Mesenteric fat pad (tissue), 1 donor: ENCODE measurements at places on chromosomes 12 and 14. TPM values are rescaled to one million over a fixed set of nuclear protein-coding genes. Genes with fewer than 3 reads are reported as not detected.

GRCh38 chr14:29603696-29604095, 324.0 kb downstream of the PRKD1 start:
- no peak for DNase-seq

The SPX gene
- 0.45 TPM for total RNA-seq

The LTBP2 gene
- 58.2 TPM for total RNA-seq

- no peak for DNase-seq
These were observed 13.7 kb downstream of the NID2 start for GRCh38 chr14:52055167-52055566.

The AMDHD1 gene
- total RNA-seq = 0.42 TPM

The RNASE1 gene
- 641 TPM for total RNA-seq

DNA sequence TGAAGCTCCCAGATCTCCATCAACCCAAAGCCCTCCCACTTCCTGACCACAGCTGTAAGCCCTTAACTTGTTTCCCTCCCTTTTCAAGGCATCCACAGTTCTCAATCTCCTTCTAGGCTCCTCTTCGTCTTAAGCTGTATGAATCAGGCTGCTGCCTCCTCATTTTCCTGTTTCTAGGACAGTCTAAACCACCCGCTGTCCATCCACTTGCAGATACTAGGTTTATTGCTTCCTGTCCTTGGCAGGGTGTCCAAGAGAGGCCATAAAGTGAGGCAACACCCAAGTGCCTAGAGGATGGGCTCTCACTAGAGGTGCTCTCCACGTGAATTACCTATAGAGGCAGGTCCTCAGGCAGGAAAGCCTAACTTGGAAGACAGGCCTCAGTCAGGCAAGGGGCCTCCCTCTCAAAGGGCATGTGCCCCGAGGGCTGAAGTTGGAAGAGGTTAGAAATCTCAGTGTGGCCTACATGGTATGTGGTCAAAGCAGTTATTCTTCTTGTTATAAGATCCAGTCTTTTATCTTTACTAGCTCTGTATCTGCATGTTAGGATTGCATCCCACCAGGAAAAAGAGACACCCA, 8.8 kb upstream of the TMEM106C start:
- DNase-seq = no peak

The LPAR5 gene
- total RNA-seq = 2.5 TPM

DNA sequence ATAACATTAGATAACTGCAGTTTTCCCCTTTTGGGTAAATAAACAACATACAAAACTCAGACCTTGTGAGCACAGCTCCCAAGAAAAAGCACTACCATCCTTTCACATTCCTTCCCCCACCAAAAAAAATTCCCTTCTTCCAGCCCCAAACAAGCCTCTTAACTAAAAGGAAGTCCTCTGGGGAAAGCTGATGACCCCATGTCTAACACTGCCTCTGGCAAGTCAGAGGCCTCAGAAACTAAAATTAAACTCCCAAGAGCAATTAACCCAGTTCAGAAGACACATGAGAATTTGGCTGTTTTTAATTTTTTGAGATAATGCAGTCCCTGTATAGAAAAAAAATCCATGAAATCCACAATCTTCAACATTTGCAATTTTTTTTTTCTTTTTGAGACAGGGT, 127.7 kb downstream of the SPTSSA start:
- no peak for DNase-seq

The PPM1H gene
- total RNA-seq = 5.1 TPM

DNA sequence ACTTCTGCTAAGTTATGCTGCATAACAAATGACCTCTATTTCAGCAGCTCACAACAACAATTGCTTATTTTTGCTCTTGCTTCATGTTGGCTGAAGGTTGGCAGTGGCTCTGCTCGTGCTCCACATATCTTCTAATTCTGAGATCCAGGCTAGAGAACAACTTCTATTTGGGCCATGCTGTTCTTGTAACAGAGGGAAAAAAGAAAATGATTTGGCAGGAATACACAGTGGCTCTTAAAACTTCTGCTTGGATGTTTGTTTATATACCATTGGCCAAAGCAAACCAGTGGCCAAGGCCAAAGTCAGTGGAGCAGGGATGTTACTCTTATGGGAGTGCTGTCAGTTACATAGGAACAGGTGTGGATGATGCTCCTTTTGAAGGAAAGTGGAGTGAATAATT, 32.1 kb downstream of the GPHN start:
- no peak for DNase-seq

GRCh38 chr12:82874945-82875344, 188.2 kb downstream of the TMTC2 start:
- no peak for DNase-seq

DNA sequence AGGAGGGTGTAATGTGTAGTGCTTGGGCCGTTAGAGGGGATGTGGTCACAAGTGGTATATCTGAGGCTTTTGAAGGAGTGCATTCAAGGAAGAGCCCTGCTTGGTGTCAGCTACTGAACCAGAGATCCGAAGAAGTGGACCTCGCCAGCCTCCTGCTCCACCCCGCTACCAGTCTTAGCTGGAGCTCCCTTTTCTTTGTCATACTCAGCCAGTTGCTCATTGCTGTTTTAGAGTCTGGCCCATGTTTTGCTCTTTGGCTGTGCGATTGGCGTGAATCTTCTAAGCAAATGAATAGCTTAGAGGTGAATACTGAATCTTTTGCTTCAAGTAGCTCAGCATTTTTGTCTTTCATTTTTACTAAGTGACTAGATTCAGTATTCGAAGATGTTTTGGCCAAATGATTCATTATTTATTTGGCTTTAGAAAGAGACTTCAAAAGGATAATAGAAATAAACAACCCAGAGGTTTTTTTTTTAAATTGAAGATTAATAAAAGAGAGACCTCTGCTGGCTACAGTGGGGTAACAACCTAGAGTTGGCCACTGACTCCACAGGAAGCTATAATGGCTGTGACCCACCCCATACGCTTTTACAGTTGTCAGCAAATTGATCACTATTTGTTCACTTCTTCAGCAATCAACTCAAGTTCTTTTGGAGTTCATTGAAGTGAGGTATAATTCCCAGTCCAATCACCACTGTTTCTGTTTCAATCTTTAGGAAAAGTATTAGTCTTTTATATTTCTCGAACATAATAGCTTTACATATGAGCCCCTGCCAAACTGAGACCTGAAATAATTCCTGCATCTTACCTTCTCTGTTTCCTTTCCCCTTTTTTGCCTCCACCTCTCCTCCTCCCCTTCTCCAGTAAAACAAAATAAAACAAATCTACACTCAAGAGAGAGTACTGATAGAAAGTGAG, 19.9 kb downstream of the CDKN1B start:
- DNase-seq = no peak

GRCh38 chr14:54275997-54276725, 120.6 kb upstream of the CDKN3 start:
- no peak for DNase-seq

GRCh38 chr12:29486972-29487371, 10.5 kb downstream of the OVCH1 start:
- DNase-seq = no peak

GRCh38 chr12:14954269-14954668, 7.1 kb downstream of the ARHGDIB start:
- DNase-seq = no peak

The SIX6 gene
- total RNA-seq = not detected

The GYS2 gene
- total RNA-seq = 0.10 TPM

The ACOT4 gene
- 4.9 TPM for total RNA-seq

GRCh38 chr14:77870646-77871045, 70.7 kb downstream of the ADCK1 start:
- no peak for DNase-seq

The ADSS1 gene
- 5.2 TPM for total RNA-seq

- DNase-seq = no peak
These were observed 57.7 kb downstream of the ADGRD1 start for GRCh38 chr12:131011165-131012079.

GRCh38 chr14:52313903-52314594, at the start of gene PTGER2:
Gene PTGER2 (plus strand): TSS chr14:52314312. CDS start chr14:52314549, 237 bp downstream.
- peak; percentile 97 for DNase-seq
